ENCODE measurements at places on chromosomes 5 and 9. TPM values are rescaled to one million over a fixed set of nuclear protein-coding genes. Genes with fewer than 3 reads are reported as not detected.

GCNT4 gene
- total RNA-seq: 1.00 TPM

ARSI gene
- total RNA-seq: 0.58 TPM

CCL27 gene
- total RNA-seq: not detected

LAMC3 gene
- total RNA-seq: 4.8 TPM

JAK2 gene
- total RNA-seq: 25.1 TPM

EPB41L4A gene
- 30.2 TPM for total RNA-seq
